NCI-H82 (cell line): ENCODE measurements at places on chromosomes 6 and 20.

GRCh38 chr20:47455133-47456040 lies 46.3 kb upstream of the NCOA3 start:
- DNase-seq = no peak

DNA sequence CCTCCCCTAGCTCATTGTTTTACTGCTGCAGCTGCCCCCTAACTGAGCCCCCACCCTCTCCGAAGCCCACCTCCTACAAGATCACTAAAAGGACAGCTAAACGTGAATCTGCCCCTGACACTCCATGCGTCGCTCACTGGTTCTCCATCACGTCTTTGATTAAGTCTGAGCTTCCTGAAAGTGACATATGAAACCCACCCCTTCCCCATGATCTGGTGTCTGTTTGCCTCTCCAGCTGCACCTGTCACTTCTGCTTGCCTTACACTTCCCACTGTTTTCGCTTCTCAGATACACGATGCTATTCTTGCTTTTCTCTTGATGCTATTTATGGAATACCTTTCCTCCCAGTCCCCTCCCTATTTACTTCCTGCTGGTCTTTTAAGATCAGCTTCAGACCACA lies 8.0 kb upstream of the PERP start:
- DNase-seq = peak; percentile 12

GRCh38 chr20:62760471-62760855 lies 35.8 kb upstream of the MRGBP start:
- no peak for DNase-seq

DNA sequence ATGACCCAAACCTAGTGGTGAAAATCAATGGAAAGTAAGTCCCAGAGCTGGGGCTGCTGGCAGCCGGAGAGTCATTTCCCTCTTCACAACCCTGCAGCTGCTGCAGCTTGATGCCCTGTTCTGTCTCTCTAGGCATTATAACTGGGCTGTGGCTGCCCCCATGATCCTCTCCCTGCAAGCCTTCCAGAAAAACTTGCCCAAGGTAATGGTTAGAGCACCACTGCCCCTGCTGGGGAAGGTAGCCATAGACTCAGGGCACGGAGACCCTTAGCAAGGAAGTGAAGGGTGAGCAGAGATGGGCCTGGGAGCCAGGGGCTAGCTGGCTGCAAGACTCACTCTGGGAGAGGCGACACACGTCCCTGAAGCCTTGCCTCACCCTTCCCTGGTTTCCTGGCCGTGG lies 12.0 kb downstream of the LPIN3 start:
- DNase-seq = peak; percentile 30

DNA sequence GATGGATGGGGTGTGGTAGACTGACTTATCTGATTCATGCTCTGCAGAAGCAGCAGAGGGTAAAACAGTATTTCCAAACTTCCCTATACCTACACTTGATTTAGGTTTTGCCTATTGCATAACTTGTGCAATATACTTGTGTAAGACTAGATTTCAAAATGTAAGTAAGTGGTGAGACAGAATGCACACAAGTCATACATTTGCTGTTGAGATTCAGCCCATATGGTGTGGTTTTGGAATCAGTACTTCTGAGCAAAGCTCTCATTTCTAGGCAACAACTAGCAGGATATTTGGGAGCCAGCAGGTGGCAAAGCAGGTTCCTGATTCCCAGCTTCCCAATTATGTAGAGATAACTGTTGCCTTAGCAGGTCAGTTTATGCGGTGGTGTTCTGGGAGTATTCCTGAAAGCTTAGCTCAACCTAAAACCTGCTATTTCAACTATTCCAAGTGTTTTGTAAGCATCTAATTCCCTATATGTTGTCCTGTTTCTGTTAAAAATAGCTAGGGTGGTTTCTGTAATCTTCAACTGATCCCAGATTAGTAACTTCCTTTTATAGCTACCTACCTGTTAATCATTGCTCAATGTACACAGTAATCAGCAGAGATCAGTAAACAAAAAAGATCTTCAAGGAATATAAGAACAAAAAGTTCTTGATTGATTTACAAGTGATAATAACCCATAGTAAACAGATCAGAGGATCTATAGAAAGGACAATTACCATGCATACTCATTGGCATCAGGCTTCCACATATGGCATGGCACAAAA lies 8.5 kb upstream of the FABP7 start:
- DNase-seq = peak; percentile 43

DNA sequence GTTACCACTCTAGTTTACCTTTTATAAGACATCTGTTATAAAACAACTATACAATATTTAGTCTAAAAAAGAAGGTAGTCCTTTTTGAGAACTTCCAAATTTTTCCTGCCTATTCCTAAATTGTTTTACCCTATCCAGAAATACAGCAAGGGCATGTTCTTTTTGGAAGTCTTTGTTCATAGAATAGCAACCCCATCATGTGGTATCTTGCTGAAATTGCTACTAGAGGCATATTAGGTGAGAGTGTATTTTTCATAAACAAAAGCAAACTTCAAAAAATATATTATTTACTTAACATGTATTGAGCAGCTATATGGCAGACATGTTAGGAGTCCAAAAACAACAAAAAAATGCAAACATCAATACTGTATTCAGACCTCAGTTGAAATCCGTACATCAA lies 371.8 kb upstream of the NRSN1 start:
- DNase-seq = peak; percentile 19

DNA sequence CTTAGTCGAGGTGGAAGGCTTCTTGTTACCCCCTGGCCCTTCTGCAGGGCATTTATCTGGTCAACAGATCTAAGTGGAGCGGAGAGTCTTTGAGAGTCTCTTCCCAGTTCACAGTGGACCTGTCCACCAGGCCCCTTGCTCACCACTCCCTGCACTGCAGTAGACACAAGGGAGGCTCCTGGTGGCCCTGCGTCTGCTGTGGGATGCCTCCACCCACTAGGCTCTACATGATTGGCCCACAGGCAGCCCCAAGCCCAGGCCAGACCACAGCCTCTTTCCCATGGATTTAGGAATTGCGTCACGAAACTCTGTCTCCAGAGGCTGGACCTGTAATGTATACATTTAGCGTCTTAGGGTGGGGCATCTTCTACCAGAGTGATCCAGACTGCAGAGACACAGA lies 28.4 kb downstream of the TBC1D7 start:
- DNase-seq = no peak

GRCh38 chr6:108609276-108609769 lies 48.6 kb downstream of the FOXO3 start:
- no peak for DNase-seq

DNA sequence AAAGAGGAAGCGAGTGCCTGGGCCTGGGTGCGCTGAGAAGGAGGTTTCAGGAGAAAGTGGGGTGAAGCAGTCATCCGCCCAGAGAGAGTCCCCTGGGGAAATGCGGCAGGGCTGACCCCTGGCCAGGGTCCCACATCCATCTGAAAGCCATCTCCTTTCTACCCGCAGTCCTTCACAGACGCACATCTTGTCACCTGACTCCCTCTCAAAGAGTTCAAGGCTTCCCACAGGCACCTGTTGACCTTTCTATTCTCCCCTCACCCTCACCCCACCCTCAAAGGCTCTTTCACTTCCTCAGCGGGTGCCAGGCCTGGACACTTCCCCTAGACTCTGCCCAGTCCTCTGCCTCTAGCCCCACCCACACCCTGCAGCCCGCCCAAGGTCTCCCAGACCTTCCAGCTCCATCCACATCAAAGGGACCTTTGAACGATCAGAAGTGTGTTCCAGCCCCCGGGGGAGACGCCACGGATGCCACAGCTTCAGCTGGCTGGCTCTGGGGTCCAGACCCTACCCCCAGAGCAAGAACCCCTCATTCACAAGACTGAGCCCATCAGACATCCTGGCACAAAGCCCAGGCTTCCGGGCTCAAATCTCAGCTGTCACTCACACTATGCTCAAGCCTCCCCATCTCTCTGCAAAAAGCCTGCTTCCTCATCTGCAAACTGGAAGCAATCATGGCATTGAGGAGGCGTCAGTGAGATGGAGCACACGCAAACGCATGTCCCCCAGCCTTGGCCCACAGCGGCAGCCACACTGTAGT lies 2.1 kb downstream of the CTSZ start:
- DNase-seq = no peak

- DNase-seq = peak; percentile 30
These were observed 76.9 kb upstream of the TSHZ2 start for GRCh38 chr20:52895235-52895634.

GRCh38 chr6:15901141-15902115 lies 227.5 kb upstream of the MYLIP start:
- DNase-seq = no peak

- DNase-seq = peak; percentile 63
These were observed 622 bp downstream of the SS18L1 start for GRCh38 chr20:62143957-62144825.

GRCh38 chr20:58569241-58570125 lies 54.3 kb upstream of the APCDD1L start:
- DNase-seq = no peak

- peak; percentile 82 for DNase-seq
These were observed 381.7 kb upstream of the JARID2 start for GRCh38 chr6:14863902-14864850.

DNA sequence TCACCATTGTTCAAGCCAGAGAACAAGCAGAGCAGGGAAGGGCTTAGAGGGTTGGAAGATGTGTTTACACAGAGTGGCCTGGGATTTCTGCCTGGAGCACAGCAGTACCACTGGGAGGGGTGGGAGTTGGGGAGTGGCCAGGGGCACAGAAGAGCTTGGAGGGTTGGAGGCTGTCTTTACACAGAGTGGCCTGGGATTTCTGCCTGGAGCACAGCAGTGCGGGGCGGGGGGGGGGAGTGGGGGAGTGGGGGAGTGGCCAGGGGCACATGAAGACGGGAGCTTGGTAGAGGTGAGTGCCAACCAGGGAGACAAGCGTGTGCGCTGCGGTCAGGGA lies 50.9 kb downstream of the WDR27 start:
- DNase-seq = no peak

DNA sequence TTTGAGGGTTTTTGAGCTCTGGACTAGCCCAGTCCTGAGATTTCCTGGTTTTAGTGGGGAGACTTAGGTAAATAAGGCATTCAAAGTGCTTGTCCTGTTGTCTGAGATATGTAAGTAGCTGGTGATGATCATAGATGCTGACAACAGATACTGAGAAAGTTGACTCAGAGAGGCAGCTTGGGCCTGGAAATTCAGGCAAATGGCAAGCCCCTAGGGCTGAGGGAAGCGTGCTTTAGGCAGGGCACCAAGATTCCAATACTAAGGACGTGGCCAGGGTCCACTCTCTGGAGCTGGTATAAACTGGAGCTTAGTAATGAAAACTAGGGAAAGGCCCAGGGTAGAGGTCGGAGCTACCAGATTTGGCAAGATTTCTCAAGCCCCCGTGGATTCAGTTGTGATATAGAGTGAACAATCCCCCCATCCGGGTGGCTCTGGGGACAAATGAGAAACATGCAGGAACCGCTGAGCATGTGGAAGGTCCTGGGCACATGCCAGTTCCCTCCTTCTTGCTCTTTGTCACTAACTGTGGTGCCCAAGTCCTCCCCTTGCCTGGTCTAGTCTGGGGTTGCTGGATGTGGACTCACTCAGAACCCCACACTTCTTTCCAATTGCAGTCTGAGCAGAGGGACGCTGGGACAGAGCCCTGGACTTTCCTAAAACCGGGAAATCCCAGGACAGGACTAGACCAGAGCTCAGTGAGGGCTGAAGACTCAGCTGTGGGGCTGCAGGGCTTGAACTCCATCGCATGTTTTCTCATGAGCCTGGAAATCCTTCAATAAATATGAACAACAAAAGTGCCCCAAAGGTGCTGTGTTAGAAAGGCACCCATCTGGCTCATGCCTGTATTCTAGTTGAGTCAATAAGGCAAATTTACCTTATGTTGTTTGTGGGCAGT lies 10.3 kb downstream of the SLC22A3 start:
- no peak for DNase-seq

GRCh38 chr6:66851930-66852329 lies 1144.9 kb upstream of the EYS start:
- DNase-seq = no peak

DNA sequence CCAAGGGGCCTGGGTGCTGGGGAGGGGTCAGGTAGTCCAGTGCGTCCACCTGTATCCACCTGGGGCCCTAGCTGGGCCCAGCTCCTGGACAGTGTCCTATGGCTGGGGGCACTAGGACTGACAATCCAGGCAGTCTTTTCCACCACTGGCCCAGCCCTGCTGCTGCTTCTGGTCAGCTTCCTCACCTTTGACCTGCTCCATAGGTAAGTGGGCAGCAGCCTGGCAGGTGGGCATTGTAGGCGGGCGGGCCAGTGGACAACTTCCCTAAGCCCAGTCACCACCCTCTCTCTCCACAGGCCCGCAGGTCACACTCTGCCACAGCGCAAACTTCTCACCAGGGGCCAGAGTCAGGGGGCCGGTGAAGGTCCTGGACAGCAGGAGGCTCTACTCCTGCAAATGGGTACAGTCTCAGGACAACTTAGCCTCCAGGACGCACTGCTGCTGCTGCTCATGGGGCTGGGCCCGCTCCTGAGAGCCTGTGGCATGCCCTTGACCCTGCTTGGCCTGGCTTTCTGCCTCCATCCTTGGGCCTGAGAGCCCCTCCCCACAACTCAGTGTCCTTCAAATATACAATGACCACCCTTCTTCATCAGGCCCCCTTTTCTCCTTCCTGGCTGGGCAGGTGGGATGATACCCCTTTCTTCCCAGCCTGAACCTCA lies 584 bp downstream of the C20orf141 start:
- no peak for DNase-seq

GRCh38 chr20:19473922-19474286 lies 261.5 kb downstream of the SLC24A3 start:
- DNase-seq = no peak

- DNase-seq = peak; percentile 37
These were observed 16.2 kb downstream of the FRS3 start for GRCh38 chr6:41763470-41763869.

DNA sequence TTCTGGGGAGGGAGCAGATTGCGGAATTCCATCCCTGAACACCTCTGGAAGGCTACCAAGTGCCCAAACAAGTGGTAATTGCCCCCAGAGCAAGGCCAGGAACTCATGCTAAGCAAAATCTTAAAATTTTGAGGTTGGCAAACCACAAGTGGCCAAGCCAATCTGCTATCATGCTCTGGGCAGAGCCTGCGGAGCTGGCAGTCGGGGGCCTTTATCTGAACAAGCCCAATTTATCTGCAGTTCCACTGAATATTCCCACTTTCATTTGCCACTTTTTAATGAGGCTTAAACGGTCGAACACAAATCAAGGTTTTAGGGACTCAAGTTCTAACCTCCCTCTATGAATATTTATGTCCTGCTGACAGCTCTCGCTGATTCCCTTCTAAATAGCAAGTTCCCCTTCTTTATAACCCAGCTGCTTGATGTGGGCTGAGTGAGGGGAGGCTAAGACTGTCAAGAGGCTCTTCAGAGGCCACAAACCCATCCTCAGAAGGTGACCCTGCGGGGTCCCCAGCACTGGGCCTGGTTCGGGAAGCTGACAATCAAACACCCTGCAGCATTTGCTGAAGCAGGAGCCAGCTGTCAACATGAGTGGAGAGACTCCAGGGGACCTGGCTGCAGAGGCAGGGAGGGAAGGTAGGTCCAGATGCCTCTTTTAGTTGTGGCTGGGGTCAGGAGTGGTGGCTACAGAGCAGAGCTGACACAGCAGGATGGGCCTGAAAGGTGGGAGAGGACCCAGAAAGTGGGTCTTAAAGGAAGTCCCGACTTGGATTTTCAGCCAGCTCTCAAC lies 11.9 kb downstream of the CCDC167 start:
- DNase-seq = no peak

- DNase-seq = no peak
These were observed 24.9 kb downstream of the GTPBP2 start for GRCh38 chr6:43604174-43604573.

GRCh38 chr6:144602523-144603180 lies 317.5 kb downstream of the UTRN start:
- DNase-seq = no peak

GRCh38 chr20:8432435-8433148 lies 300.5 kb downstream of the PLCB1 start:
- peak; percentile 79 for DNase-seq

GRCh38 chr20:46642265-46642968 lies 8.8 kb downstream of the SLC13A3 start:
- peak; percentile 84 for DNase-seq
